Inflammatory macrophage (primary cell): ENCODE measurements at places on chromosomes 6 and 20.
A peak's percentile ranks its signal among the peaks of the same experiment; 100 is the strongest.

- no peak for DNase-seq
Observed at GRCh38 chr20:25692499-25692898, 4.2 kb downstream of the ZNF337 start.

GRCh38 chr6:147618927-147619326 is 110.4 kb downstream of the SAMD5 start:
- peak; percentile 22 for DNase-seq

DNA sequence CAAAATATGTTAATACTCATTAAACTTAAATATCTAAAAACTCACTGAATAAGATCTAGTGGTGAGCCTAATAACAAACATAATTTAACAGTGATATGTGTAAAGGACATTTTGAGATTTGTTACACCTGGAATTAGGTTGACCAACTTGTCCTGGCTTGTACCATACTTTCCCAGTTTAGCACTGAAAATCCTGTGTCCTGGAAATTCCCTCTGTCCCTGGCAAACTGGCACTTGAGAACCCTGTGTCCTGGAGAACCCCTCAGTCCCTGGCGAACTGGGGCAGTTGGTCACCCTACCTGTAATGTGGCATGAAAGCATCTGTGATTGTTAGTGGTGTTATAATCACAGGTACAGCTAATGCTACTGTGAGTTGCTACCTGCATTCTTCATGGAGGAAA is 6.9 kb upstream of the PRND start:
- no peak for DNase-seq

- peak; percentile 84 for DNase-seq
Observed at GRCh38 chr20:47181056-47181862, 175.2 kb downstream of the ZMYND8 start.

DNA sequence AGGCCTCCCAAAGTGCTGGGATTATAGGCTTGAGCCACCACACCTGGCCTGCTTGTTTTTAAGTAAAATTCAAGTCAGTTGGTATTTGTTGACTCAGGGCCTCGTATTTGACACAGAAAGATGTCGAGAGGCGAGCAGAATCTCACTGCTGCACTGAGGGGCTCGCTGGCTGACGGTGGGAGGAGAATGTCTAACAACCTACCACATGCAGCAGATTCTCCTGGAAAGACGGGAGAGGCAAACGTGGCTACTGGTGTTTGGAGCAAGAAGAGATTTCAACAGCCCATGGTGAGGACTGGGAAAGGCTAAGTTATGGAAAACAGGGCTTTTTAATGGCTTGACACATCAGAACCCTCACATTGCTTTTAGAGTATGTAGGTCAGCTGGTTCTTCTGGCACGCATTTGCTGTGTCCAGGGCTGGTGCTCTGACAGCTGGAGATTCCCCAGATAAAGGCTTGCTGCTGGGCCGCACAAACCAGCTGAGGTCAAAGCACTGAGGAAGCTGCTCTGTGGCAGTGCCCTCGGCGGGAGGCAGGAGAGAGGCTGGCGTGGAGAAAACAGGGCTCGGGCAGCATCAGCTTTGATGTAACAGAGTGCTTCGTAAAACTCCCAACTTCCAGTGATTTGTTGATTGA is 84.2 kb upstream of the FRMD1 start:
- DNase-seq = no peak

- DNase-seq = peak; percentile 64
Observed at GRCh38 chr6:81838724-81839426, 86.4 kb upstream of the TENT5A start.
